ENCODE measurements at places on chromosomes 7 and 10. TPM values are rescaled to one million over a fixed set of nuclear protein-coding genes. Genes with fewer than 3 reads are reported as not detected.

MBL2 gene
- not detected for total RNA-seq

LBX1 gene
- not detected for total RNA-seq

DNA sequence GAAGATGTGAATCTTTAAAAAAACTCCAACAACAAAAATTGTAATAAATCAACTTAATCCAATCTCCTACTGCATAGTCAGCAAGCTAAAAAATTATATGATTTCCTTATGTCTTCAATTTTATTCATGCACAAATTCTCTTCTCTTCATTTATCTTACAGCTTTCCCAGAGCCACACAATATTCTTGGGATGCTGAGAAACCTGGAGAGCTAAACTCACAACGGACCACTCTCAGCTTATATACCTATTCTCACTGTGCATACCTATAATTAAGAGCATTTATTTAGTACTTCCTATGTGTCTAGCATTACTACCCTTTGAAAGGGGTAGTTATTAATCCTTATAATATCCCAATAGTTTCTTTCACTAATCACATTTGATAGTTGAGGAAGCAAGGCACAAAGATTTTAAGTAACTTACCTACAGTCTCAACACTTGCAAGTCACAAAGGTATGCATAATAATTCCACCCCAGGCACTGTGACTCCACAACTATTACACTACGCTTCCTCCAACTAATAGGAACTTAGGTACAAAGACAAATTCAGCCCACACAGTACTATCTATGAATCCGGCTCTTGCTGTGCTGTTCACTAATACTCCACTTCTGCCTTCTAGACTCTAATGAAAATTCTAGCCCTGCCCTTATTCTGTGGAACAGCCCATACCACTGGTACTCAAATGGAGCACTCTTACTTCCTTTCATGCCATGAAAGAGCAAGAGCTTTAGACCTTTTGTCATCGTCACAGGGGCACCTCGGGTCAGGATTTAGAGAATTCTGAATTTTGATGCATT is 5.1 kb downstream of the CCDC71L start:
- no peak for DNase-seq

- no peak for DNase-seq
Measured at GRCh38 chr10:100739517-100740368, 5.6 kb upstream of the PAX2 start.

GRCh38 chr10:99850021-99850766 is 67.8 kb downstream of the ABCC2 start:
- no peak for DNase-seq

DNA sequence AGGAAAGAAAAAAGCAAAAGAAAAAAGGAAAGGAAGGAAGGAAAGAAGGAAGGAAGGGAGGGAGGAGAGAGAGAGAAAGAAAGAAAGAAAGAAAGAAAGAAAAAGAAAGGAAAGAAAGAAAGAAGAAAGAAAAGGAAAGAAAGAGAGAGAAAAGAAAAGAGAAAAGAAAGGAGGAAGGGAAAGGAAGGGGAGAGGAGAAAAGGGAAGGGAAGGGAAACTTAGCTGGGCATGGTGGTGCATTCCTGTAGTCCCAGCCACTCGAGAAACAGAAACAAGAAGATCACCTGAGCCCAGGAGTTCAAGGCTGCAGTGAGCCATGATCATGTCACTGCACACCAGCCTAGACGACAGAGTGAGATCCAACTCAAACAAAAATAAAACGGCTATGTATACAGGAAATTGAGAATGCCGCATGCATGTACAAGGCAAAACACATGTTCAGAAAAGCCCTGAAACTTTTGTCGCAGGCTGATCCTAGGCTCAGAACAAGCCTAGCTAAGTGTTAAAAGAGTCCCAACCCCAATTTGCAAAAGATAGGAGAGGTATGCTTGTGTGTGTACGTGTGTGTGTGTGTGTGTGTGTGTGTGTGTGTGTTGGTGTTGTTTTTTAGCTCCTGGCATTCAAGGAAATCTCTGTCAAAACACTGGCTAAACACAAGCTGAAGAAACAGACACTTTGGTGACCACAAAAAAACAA is 6.6 kb upstream of the NPC1L1 start:
- DNase-seq = no peak

DNA sequence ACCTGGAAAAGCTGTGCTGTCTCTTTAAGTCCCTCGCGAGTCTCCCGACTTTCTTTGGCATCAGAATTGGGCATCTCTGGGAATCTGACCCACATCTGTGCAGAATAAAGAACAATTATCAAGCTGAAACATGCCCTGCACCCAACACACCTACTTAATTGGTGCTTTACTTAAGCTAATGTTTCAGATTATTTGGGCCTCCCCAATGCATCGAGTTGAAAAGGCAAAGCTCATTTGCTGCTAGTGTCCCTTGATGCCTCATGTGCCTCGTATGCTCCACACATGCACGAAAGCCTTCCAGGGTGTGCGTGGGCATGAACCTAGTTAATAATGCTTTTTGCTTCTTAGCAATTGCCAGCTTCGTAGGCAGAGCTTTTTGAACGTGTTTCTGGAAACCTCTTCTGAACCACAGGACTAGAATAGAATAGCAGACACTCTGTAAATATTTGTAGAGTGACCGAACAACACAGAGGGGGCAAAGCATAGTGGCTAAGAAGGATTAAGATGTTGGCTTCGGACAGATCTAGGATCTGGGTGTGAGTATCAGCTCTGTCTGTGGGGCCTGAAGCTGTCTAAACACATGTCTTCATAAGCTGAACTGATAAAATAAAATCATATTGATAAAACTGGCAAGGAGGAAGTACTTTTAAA is 26.7 kb upstream of the FGFR2 start:
- DNase-seq = no peak

DNA sequence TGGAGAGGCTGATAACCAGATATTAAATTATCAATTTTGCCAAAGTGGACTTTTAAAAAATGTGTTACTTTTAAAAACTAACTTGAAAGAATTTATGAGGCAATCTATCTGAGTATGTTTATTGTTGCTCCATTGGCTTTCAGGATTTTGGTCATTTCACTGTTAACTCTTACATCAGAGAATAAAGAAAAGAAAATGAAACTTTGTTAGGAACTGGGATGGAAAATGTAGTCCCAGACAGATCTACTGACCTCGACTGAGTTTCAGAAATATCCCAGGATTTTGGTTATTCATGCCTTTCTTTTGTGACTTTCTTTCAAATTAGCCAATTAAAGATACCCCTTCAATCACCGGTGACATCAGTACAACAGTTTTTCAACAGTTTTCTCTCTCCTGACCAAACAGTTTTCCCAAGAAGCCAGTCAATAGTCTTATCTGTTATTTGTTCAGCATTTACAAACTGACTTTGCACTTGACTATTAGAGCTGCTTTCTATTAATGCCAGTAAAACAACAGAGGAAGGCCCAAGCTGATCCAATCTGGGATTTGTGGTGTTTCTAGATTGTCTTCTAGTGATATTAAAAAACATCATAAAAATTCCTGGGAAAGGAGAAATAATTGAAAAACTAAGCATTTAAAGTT is 35.8 kb downstream of the NRBF2 start:
- no peak for DNase-seq

GRCh38 chr7:155298288-155298833 is 683 bp downstream of the INSIG1 start:
- no peak for DNase-seq
